ENCODE measurements at places on chromosomes 4 and X.
A peak's percentile ranks its signal among the peaks of the same experiment; 100 is the strongest.

GRCh38 chr4:15238720-15239119, 189.1 kb upstream of the C1QTNF7 start:
- DNase-seq = peak; percentile 28

GRCh38 chr4:174520660-174521059, 1.6 kb downstream of the HPGD start:
- DNase-seq = no peak

DNA sequence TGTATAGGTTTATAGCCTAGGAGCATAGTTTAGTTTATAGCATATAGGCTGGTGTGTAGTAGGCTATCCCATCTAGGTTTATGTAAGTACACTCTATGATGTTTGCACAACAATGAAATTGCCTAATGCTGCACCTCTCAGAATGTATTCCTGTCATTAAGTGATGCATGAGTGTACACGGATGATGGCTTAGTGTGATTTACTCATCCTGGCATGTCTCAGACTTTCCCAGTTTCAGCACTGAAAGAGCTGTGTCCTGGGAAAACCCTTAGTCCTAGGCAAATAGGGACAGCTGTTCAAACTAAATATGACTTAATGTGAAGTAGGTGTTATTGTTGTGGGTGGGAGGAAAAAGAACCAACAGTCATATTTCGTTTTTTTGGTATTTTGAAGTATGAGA, 264.9 kb upstream of the MAGEB18 start:
- no peak for DNase-seq

- no peak for DNase-seq
Observed at GRCh38 chrX:118943102-118943501, 31.3 kb upstream of the LONRF3 start.

GRCh38 chr4:87227751-87228151, 7.3 kb upstream of the KLHL8 start:
- DNase-seq = no peak

DNA sequence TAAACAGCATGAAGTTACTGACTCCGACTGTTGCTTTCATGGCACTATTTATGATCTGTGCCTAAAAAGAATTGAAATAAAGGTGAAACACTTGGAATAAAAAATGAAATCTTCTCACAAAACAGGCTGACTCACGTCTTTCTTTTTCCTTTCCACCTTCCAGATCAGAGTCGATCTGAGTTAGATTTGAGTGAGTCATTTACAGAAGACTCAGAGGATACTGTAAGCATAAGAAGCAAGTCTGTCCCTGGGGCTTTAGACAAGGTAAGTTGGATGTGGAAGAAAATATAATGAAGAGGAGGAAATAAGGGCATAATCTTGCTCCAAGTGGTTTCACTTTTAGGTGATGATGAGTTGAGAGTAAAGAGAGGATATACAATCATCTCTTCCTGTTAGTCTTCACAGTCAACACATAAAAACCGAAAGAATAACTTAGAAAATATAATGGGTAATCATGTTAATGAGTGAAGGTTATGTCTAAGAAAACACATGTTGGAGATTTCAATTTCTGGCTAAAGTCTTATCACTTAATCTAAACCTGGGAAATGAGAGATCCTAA, 89.7 kb downstream of the SYTL5 start:
- DNase-seq = no peak

GRCh38 chrX:41923978-41924683, 777 bp upstream of the CASK start:
- no peak for DNase-seq

DNA sequence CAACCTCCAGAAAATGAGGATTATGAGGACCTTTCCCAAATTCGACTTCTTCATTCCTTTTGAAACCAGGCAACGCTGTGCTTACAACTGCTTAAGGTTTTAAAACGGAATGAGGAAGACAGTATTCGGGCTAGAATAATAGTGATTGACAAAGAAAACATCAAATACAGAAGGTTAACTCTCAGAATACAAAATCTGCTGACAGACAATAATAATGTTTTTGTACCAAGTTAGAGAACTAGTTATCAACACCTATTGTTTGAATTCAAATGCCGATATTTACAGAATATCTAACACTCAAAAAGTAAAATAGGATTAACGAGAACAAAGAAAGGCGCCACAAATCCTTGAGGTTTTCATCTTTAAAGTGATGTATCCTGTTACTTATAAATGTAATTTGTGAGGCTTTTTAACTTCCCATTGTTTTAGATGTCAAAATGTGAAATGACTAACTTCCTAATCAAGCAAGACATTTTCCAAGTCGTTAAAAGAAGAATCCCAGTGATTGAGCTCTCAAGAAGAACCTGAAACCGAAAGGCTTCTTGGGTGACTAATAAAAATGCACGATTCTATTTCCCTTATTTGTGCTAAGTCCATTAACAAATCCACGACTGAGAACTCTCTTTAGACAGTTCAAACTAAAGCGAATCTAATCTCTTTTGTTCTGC, 118.3 kb downstream of the SORBS2 start:
- no peak for DNase-seq

- no peak for DNase-seq
Observed at GRCh38 chr4:70925418-70925817, 23.2 kb downstream of the MOB1B start.

GRCh38 chrX:101395789-101396188, 5.0 kb downstream of the RPL36A start:
- DNase-seq = no peak

GRCh38 chr4:95091272-95091671, 333.5 kb downstream of the BMPR1B start:
- no peak for DNase-seq

GRCh38 chrX:14832586-14832985, 40.3 kb downstream of the FANCB start:
- no peak for DNase-seq

- DNase-seq = no peak
Observed at GRCh38 chr4:67019686-67020437, 525.4 kb downstream of the CENPC start.

DNA sequence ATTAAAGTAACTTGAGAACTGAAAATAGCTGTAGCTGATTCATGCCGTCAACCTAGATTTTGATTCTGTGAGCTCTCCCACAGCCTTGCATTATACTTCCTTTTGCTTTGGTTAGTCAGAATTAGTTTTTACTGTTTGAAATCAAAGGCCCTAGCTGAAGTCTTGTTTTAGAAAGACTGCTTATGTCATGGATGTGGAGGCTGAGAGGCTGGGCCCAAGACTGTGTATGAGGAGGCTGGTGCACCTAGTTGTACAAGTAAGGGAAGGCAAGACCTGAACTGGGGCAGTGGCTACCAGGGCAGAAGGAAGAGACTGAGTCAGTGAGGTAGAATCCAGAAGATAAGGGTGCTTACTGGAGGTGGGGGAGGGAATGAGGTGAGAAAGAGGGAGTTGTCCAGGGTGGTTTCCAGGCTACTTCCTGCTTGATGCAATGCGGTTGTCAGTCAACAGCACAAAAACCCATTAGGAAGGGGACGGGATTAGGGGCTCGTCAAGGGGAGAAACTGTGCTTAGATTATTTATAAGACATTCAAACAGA, 76.2 kb upstream of the PAGE3 start:
- DNase-seq = no peak

DNA sequence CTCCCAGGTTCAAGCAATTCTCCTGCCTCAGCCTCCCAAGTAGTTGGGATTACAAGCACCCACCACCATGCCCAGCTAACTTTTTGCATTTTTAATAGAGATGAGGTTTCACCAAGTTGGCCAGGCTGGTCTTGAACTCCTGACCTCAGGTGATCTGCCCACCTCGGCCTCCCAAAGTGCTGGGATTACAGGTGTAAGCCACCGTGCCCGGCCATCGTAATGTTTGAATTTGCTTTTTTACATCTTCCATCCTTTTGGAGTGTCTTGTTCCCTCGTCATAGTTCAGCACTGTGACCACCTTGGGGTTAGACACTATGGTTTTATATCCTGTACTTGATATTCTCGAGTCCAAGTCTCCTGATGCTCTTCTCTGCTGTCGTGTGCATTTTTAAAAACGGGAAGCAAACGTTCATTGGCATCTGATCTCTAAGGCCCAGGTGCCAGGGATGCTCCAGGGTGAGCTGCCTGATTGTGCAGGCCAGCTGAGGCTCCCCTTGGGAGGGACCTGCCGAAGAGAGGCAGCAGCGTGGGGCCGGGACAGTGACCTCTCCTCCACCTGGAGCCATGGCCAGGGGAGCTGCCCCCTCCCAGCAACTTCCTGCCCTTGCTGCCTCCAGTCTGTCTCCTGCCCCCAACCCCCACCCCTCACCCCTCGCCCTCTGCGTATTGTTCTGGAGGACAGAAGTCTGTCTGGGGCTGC, 16.7 kb downstream of the DGKQ start:
- no peak for DNase-seq

DNA sequence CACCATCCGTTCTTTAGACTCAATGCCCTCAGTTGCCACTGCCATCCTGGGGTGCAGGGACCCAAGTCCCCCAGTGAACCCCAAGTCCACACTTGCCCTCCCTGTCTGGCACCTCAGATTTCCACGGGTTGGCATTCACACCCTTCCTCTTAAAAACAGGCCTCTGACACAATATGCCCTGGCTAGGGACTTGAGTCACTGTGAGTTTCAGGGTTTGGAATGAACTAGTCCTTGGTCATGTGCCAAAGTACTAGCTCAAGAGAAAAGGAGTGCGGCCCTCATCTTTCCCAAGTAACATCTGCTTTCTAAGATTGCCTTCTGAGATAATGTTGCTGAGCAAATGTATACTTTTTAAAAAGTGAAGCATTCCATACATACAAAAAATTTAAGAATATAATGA, 134.0 kb downstream of the MID1 start:
- DNase-seq = no peak

DNA sequence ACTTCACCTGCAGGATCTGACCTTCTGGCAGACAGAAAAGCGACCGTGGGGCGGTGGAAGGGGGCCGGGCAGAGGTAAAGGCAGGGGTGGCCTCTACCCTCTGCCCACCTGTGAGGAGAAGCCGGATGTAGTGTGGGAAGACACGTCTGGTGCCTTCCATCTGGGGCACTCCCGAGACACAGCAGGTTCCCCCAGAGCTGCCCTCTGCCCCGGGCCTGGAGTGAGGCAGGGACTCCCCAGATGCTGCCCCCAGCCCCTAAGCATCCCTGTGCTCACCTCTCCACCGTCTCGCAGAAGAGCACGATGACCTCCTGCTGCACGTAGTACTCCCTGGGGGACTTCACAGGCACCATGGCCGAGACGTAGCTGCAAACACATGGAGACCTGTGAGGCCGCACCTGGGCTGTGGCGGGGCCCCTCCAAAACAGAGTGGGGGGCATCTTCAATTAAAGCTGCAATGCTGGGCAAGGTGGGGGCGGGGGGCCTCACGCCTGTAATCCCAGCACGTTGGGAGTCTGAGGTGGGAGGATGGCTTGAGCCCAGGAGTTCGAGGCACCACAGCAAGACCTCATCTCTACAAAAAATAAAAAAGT, 75.3 kb upstream of the MXD4 start:
- no peak for DNase-seq

DNA sequence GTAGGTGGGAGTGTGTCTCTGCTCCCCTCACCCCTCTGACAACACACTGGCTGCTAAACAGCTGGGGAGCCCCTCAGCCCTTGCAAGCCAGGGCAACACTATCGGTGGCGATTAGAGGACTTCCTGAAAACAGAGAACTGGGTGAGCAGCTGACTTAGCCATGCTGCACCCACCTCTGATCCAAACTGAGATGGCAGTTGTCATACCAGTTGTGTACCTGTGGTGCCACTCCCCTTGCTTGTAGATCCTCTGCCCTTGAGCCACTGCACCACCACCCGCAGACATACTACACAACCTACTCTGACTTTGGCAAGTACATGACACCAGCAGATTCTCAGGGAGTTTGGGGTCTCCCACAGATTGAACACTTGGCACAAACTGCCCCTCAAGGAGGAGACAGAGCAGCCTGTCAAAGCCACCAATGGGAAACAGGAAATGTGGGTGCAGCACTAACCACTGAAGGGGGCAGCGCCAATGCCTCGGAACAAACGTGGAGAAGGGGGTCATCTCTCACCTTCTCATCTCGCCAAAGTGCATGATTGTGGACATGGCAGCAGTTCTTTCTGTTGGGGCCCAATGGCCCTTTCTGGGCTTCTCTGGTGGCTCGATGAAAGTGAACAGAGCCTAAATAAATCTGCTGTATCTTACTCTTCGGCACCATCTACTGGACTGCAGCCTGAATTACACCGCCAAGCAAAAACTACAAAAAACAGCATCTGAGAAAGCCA, 119.8 kb downstream of the NEK1 start:
- DNase-seq = peak; percentile 42

DNA sequence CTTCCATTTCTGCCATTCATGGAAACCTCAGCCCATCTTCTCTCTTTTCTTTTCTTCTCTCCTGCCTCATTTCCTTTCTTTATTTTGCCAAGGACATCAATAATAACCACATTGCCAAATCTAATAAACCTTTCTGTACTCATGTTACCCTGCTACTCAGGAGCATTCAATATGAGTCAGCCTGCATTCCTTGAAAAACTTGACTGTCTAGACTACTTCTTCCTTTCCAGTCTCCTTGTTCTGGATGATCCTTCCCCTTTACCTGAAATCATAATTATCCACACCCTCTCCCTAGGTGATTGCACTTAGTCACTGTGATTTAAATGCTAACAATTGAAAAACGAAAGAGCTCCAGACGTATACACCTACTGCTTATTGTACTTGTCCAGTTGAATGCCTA, 253.2 kb upstream of the CENPE start:
- no peak for DNase-seq

DNA sequence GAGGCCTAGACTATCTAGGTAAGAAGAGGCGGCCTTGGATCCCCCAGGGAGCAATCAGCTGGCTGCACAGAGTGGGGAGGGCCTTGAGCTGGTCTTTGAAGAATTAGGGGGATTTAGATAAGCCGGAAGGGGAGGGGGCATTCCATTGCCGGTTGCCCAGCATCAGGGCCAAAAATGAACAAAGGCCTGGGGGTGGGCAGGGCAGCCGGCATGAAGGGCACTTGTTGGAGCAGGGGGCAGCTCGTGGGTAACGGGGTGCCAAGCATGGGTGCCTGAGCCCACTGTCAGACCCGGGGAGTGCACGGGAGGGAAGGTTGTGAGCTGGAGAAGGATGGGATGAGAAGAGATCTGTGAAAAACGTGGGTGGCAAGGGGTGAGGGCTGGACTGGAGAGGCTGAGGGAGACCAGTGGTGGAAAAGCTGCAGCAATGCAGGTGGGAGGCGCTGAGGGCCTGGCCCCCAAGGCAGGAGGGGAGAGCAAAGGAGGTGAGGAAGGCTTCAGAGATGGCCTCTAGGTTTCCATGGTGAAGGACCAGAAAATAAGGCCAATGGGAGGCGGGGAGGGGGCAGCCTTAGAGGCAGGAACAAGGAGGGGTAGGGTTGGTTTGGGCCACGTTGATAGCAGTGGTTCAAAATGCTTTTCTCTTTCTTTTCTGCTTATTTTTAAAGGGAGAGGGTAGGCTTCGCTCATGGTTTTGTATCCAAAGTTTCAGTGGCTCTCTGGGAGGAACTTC, 8.6 kb downstream of the KLF3 start:
- DNase-seq = no peak

Data from activated CD4-positive, alpha-beta T cell treated with anti-CD3 and anti-CD28 coated beads, Interleukin-2, amount 50 U/mL, for 16 hours (primary cell).